ENCODE measurements at places on chromosomes 2 and 18.

- no peak for DNase-seq
Measured at GRCh38 chr2:156890529-156891148, 366.9 kb upstream of the GALNT5 start.

GRCh38 chr2:48287976-48288375 lies 242.0 kb upstream of the STON1 start:
- peak; percentile 68 for DNase-seq

DNA sequence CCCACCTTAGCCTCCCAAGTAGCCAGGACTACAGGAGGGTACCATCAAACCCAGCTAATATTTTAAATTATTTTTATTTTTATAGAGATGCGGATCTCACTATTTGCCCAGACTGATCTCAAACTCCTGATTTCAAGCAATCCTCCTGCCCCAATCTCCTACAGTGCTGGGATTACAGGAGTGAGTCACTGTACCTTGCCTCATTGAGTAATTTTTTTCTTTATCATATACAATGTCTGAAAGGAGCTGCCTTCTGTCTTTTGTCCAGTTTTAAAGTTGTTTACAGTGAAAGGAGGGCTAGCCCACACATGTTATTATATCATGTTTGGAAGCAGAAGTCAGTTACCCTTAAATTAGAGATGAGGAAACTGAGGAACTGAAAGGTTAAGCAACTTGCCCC lies 32.5 kb downstream of the PRKRA start:
- peak; percentile 8 for DNase-seq

- DNase-seq = no peak
Measured at GRCh38 chr2:47155091-47155876, at the start of gene STPG4. TSS of gene STPG4 (minus strand) at chr2:47155308. CDS start at chr2:47155251, 57 bp downstream.

DNA sequence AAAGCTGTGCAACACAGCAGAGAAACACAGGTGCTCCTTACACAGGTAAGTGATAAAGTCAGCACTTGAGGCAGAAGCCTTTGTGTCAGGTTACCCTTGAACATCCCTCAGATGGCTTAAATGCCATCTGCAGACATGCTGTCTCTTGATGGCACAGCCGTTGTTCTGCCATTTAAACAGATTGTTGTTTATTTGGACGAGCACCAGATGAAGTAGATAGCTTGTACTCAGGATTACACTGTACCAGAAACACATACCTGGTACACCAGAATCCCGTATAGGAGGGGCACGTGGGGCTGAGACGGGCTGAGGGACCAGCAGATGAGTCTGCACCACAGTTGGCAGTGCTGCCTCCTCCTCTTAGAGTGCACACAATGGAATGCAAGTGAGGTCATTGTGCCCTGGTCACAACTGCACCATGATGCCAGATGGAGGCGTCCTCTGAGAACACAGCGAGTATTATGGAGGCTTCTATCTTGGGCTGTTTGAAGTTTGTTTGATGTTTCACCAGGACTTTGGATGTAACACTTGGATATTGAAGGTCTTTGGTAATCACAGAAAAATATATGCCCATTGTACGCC lies 143.0 kb downstream of the TANC1 start:
- no peak for DNase-seq

DNA sequence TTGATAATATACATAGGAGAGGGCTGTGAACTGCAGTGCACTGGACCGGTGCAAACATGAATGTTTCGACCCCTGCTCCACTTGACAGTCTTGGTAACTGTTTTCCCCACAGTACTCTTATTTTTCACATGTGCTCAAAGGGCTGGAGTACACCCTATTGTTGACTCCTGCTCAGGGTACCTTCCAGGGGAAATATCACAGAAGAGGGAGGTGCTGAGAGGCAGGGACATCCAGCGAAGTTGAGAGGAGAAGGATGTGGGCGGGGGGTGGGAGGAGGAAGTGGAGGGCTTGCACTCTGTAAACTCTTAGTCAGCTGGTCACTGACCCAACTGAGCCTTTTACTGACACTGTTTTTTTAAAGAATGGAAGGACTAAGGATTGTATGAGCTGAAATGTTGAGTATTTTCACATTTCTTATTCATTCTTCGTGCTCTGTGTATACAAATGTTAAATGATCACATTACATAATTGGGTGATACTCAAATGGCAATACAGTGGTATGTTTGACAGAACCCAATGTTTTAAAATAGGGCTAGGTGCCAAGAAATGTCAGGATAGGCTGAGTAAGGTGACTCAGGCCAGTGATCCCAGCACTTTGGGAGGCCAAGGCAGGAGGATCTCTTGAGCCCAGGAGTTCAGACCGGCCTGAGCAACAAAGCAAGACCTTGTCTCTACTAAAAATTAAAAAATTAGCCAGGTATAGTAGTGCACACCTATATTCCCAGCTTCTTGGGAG lies 10.0 kb downstream of the INPP4A start:
- peak; percentile 82 for DNase-seq

- peak; percentile 64 for DNase-seq
Measured at GRCh38 chr2:232502911-232503808, 15.5 kb upstream of the ECEL1 start.

- no peak for DNase-seq
Measured at GRCh38 chr2:99987160-99987559, 155.2 kb downstream of the AFF3 start.

Measured in suppressor macrophage (primary cell).